ENCODE measurements at places on chromosomes 2 and 18.

GRCh38 chr2:181396256-181397123, 60.7 kb upstream of the ITGA4 start:
- DNase-seq = no peak

DNA sequence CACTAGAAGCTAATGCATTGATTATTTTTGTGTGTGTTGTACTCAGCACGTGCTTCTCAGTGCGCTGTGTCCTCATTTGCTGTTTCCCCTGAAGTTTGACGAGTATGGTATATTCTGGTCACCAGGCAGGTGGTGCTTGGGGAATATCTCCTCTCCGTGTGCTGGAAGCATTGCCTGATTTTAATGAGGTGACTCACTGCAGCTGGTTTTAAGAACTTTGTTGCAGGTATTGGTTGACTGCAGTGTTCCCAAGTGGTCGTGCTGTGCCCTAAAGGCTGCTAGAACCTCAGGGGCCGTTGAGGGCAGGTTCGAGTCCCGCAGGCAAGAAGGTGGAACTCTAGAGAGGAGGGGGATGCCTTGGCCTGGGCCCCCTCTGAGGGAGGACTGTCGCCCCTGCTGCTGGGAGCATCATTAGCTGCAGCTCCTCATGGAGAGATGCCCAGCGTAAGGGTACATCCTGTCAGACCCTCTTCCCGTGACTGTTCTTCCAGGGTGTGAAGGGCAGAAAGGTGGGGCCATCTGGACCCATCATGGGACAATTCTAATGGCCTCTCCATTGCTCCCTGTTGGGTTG, 82.6 kb downstream of the AGAP1 start:
- DNase-seq = no peak

DNA sequence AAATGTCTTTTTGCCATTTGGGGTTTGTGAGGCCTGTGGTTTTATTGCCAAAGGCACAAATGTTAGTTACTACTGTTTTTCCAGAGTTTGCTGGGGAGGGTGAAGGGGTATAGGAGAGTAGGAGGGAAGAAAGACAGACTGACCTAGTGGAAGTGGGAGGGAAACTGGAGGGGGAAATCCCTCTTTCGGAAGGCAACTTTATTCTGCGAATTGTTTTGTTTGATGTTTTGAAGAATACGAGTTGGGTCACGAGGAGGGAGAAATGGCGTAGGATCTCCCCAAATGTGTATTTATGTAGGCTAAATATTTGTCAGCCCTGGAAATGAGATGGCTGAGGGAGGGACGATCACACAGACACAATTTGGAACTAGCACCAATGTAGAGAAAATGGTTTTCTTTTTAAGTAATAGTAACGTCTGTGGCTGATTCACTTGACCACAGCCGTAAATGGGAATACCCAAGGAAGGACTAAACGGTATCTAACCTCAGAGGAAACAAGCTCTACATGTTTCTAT, 172.3 kb downstream of the ICOS start:
- DNase-seq = no peak

GRCh38 chr2:121335294-121336290, 50.6 kb upstream of the TFCP2L1 start:
- no peak for DNase-seq

- DNase-seq = no peak
Observed at GRCh38 chr2:192184349-192184748, 10.4 kb downstream of the TMEFF2 start.

GRCh38 chr18:55444536-55444935, 143.5 kb downstream of the TCF4 start:
- no peak for DNase-seq

DNA sequence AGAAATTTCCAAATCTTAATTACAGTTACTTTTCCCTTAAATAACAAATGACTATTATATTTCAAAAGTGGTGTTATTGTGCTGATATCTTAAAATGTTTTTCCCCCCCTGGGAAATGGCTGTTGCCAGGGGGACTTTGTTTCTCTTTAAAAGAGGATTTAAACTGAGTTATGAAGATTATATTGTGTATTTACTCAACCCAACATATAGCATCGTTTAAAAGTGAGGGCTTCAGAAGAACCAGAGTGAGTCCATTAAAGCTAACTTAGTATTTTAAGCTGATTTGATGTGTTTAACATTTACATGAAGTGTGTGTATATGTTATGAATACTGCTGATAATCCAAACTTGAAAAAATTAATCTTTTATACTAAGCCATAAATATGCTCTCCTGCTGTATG, 81.6 kb downstream of the COL5A2 start:
- no peak for DNase-seq

GRCh38 chr2:171485116-171485515, 37.2 kb upstream of the CYBRD1 start:
- no peak for DNase-seq

- no peak for DNase-seq
Observed at GRCh38 chr18:5975111-5976002, 80.0 kb upstream of the TMEM200C start.

GRCh38 chr2:32622570-32623310, 5.1 kb upstream of the TTC27 start:
- no peak for DNase-seq

- no peak for DNase-seq
Observed at GRCh38 chr2:12347066-12347493, 369.7 kb upstream of the TRIB2 start.

DNA sequence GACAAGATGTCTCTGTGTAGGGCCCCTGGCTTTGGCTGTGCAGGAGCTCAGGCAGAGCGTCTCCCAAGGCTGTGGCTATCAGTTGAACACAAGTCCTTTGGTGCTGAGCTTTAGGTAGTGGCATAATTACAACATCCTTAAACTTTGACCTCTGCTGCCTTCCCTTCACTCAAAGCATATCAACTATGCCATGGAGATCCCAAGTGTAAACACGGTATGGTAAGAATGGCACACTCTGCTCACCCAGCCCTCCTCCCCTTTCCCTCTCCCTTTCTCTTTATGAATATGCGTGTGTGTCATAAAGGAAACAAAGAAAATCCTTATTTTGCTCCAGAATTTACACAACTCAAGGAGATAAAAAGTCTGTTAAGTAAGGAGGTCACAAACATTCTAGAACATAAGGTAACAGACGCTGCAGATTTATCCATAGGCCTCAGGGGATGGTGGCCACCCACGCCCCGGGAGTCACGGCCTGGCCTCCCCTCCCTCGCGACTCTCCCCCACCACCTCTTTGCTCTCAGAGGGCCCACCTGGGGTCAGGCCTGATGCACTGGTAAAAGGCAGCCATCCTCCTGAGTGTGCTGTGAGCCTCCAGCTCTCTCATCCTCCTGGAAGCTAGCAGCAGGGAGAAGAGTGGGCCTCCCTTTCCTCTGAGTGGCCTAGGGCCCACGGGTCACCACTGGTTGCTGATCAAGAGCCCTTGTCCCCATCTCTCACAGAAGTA, 67.3 kb downstream of the CRACDL start:
- DNase-seq = no peak

DNA sequence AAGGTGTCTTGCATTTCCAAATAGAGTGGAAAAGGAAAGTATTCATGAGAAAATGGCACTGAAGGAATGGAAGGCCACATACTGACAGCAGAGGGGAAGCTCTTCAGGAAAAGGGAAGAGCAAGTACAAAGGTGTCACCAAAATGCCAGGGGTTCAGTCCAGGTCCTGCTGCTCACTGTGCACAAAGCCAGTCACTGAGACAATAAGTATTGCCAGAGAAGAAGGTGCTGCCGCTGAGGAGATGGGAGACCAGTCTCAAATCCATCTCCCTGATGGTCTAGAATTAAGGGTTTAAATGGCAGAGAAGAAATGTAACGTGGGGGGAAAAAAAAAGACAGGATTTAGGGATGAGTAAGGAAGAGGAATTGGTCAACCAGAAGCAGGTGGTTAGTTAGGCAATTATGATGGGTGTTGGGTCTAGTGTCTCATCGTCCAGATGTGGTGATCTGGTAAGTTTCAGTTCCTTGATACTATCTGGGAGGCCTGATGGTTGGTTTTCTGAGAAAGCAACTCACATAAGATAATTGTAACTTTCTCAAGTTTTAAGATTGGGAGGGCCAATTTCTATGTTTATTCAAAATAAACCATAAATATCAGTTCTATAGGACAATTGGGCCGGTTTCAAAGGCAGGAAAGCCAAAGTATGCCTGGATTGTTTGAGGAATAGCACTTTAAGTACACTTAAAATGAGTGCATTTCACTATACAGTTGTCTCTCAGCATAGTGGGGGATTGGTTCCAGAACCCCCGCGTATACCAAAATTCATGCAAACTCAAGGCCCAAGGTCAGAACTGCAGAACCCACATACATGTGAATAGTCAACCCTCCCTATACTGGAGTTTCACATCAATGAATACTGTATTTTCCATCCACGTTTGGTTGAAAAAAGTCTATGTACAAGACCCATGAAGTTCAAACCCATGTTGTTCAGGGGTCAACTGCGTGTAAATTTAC, 109.1 kb upstream of the DNAJC10 start:
- no peak for DNase-seq

DNA sequence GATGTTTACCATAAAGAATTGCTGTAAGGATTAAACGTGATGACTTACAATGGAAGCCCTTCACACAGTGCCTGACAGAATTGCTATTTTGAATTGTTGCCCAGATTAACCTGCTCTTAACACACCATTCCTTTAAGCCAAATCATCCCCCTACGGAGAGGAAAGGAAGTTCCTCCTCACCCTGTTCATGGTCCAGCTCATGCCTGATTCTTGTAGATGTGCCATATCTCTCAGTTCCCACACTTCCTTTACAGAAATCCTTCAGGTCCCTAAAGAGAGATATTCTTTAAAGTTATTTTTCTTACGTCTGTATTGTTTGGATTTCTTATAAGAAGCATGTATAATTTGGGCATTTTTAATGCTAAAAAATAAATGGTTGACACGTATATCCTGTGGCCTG, 127.5 kb upstream of the DAPL1 start:
- no peak for DNase-seq

GRCh38 chr2:144211065-144211464, 308.9 kb downstream of the ZEB2 start:
- no peak for DNase-seq

- DNase-seq = no peak
Observed at GRCh38 chr2:25481381-25482300, 139.9 kb upstream of the DNMT3A start.

GRCh38 chr2:104923665-104924064, 69.8 kb downstream of the POU3F3 start:
- DNase-seq = no peak

GRCh38 chr2:191845876-191846514, 893 bp downstream of the CAVIN2 start:
- no peak for DNase-seq

DNA sequence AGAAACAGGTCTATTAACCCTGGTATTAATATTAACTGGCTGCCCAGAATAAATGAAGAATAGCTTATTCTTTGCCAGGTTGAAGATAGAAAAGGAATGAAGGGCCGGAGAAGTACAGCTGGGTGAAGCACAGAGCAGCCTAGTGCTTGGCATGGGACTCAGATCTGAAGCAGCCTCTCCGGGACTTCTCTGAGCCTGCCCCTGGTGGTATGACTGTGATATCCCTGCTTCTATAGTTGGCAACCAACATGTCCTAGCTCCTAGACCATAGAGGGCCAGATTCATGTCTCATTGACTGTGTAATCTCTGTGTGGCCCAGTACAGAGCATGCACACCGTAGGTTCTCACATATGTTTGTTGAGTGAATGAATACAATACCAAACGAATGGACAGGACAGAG, 107.8 kb downstream of the MSH2 start:
- no peak for DNase-seq

GRCh38 chr2:165621086-165621560, 151.6 kb downstream of the CSRNP3 start:
- DNase-seq = no peak

DNA sequence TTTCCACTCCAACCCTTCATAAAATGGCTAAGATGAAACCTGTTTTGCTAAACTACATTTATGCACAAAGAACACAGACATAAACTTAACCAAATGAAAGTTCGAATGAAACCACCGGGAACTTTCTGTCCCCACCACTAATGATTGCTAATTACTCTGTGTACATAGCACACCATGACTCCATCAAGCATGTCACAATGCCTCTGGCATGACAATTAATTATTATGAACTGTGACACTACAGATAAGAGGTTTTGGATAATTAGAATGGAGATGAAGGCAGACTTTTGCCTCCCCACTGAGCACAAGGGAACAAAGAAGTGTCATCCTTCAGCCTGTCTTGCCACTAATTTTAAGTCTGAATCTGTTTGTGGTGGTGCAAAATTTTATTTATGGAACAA, 1.5 kb downstream of the DAPL1 start:
- DNase-seq = no peak

- no peak for DNase-seq
Observed at GRCh38 chr18:61666876-61667590, 225.8 kb downstream of the RNF152 start.

DNA sequence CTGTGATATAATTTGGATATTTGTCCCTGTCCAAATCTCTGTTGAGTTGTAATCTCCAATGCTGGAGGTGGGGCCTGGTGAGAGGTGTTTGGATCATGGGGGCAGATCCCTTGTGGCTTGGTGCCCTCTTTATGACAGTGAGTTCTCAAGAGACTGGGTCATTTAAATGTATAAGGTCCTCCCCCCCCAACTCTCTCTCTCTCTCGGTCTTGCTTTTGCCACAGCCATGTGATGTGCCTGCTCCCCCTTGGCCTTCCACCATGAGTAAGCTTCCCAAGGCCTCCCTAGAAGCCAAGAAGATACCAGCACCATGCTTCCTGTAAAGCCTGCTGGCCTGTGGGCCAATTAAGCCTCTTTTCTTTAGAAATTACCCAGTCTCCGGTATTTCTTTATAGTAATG, 58.6 kb downstream of the FN1 start:
- no peak for DNase-seq

DNA sequence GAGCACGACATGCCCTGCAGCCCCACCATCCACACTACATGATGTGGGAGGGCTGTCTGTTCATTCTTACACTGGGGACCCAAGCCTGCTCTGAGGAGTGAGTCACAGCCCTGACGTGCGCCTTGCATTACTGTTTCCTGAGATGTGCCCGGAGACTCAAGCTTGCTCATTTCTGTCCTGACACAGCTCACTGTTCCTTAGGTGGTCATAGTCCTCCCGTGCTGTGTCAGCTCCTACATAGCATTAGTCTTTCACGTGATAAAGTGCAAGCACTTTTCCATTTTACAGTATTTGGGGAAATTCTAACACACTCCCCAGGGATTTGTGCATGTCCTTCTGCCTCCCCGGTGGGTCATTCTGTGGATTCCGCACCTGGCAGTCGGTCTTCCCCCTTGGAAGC, 46.2 kb upstream of the TRIM43B start:
- DNase-seq = no peak

DNA sequence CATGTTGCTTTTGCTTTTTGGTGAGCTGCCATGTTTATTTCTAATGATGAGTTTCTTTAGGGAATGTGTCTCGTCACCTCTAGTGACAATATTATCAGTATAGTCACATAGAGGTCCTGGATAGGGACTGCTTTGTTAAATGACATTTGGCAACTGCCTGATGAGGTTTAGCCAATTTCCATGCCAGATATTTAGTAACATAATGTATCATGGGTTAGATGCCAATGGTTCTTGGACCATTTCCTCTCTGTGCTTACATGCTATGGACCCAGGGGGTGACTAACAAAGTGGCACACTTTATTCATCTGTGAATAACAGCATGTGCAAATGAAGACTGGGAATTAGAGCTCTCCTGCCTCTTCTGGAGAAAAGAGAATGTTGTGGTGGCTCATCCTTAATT, 56.2 kb upstream of the RAB27B start:
- DNase-seq = no peak

All from activated T-cell treated with anti-CD3 and anti-CD28 coated beads for 4 hours (primary cell).